Stimulated activated CD4-positive, alpha-beta T cell treated with anti-CD3 and anti-CD28 coated beads, Interleukin-4, amount 100 ng/mL, for 24 hours (primary cell): ENCODE measurements at places on chromosomes 7 and 10.

DNA sequence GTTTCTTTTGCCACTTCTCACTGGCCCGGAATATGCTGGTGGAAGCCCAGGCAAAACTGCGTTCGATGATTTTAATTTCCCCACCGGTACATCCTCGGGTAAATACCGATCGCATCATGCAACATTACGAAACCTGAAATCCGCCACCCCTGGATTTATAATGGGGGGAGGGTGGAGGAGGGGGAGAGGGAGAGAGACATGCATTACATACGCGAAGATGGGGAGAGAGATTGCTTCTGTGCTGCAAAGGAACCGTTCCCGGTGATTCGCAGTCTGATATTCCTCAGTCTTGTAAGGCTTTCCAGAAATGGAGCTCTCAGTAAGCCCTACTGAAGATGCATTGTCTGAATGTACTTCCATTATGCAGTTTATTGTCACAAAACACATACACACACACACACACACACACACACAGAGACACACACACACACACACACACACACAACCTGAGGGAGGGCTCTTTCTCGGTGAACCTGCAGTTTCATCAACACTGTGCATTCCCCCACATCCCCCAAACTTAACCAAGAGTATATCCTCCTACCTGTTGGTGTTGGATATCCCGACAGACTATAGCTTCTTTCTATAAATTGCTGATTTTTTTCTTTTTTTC, 741 bp downstream of the GPR85 start:
- DNase-seq, result no peak

DNA sequence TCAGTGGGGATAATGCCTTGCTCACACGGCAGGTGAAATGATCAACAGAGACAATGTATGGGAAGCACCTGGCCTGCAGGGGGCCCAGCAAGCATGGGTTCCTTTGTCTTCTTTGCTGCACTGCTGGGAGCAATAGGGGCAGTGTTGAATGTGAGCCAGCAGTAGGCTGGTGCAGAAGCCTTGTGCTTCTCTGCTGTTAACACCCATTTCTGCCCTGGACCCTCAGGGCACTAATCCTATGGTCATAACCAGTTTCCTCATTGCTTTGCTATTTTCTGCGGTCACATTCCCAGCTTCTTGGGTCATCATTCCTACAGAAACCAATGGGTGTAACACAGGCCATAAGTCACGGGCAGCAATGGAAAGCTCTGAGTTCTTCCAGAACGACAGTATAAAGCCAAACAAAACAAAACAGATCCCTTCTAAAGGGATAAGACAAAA, 10.9 kb upstream of the LGI1 start:
- no peak for DNase-seq

DNA sequence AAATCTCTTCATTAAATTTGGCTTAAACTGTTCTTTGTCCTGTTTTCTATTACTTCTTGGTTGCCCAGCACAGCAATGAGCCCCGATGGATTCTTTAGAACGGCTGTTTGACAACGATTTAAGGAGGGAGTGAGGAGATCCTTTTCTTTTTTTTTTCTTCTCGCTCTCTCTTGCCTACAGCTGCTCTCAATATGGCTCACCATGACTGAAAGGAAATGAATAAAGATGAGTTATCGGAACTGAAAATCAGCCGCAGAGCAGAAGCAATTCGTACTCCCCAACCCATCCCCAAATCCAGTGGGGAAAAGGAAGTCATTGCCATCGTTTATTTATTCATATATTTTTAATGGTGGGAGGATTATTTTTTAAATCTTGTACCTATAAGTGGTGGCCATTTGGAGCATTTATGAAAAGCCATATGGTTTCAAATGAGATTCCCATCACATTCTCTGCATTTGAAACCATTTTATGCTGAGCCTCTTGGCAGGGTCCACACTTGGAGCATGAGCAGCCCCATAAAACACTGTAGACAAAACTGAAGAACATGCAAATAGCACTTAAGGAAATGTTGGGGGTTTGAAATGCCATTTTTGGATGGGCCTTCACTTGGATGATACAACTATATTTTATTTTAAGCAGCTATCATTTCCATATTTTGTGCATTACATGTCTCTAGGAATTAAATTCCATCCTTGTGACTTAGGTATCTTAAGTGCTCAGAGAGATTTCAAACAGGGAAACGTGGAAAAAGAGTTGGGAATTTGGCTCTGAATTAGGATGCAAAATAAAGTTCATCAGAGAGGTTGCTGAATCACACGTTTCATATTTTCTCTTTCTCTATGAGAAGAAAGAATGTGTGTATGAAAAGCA, 107.7 kb upstream of the FZD1 start:
- no peak for DNase-seq

DNA sequence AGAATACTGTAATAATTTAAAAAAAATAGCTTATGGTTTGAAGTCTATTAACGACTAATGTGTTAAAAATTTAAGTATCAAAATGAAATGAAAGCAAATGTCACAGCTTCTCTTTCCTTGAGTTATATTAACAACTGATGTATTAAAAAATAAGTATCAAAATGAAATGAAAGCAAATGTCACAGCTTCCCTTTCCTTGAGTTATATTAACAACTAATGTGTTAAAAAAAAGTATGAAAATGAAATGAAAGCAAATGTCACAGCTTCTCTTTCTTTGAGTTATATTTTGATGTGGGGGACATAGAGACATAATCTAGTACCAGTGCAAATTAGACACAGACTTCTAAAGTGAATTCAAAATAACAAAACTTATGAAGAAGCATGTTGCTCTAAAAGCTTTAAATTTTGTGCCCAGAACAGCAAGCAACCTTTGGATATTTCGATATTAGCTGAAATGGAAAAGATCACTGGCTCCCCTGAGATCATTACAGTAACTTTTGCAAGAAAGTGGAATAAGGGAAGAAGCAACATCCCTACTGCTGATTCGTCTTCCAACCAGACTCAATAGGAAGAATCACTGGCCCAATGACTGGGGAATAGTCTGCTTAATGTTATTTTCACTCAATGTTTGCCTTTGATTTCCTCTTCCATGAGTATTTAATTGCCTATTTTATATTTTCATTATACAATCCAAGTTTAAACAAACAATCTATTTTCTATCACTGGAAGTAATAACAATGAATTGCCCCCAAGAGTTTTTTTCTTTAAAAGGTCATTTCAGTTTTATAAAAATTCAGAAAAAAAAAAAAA, 8.0 kb downstream of the SKAP2 start:
- no peak for DNase-seq
